ENCODE measurements at places on chromosomes 7 and 10. TPM values are rescaled to one million over a fixed set of nuclear protein-coding genes. Genes with fewer than 3 reads are reported as not detected.
A peak's percentile ranks its signal among the peaks of the same experiment; 100 is the strongest.

The FAM25A gene
- not detected for total RNA-seq

The AKR1C4 gene
- total RNA-seq, result not detected

- no peaks in the 10 kb centered on the region for H3K36me3 ChIP-seq
- DNase-seq, result no peak
- H3K4me3 ChIP-seq, result no peak overlapping the region
- peaks cover 2% of the 10 kb centered on the region for H3K4me1 ChIP-seq
- peaks cover 4% of the 10 kb centered on the region for H3K27me3 ChIP-seq
These were observed 161.0 kb downstream of the HERPUD2 start for GRCh38 chr7:35533902-35534301.

DNA sequence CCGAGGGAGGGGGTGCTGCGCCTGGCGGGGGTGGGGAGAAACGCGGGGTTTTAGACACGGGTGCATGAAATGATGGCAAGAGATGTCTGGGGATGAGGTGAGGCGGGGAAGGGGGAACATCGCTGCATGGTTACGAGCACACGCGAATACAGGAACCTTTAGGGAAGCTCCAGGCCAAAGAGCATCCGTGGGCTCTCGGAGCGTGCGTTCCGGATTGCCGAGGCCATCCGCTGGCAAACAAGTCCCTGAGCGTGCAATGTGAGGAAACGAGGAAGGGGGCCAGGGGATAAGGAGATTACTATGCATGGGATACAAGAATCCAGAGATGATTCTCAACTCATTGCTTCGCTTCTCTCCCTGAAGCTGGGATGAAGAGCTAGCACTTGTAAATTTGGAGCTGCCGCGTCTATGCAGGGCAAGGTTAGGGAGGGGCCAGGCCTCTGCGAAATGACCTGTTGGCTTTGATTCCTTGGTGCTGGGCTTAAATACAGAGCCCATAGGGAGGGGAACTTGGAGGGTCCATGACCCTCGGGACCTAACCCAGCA is 520 bp upstream of the WNT2 start:
- H3K4me3 ChIP-seq, result peak overlapping the region; percentile 94
- no peak overlapping the region for H3K27ac ChIP-seq
- no peak for DNase-seq
- H3K4me1 ChIP-seq, result peaks cover 3% of the 10 kb centered on the region

DNA sequence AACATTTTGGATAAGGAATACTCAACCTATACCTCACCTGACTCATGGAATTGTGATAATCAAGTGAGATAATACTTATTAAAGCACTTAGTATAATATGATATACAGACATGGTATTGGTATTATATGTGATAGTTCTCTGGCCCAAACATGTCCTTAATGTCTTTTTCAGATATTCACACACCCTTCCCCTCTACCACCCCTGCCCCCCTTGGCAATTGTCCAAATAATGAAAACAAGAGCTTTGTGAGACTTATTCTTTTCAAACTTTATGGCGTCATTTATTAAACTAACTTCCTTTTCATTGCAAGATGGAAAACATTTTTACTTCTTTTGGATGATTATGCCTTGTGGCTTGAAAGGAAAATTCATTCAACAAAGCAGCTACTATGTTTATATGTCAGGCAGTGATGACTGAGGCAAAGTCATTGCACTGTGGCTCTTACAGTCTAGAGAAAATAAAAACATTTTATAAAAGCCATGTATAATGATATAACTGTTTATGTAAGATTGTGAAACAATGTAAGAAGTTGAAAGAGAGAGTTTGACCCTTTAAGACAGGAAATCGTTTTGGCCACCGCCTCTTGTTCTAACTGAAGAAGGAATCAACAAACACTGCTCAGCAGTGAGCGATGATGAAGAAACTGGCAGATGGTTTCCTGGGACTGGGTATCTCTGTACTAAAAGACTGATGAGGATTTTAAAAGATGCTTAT is 27.4 kb downstream of the MINPP1 start:
- H3K27me3 ChIP-seq, result peaks cover 2% of the 10 kb centered on the region
- no peak overlapping the region for H3K4me3 ChIP-seq
- peaks cover 3% of the 10 kb centered on the region for H3K4me1 ChIP-seq
- H3K36me3 ChIP-seq, result peaks cover 22% of the 10 kb centered on the region
- H3K27ac ChIP-seq, result peak overlapping the region; percentile 48

Data from glutamatergic neuron (in vitro differentiated cells).